Neural crest cell (in vitro differentiated cells): ENCODE measurements at places on chromosomes 13 and 19. TPM values are rescaled to one million over a fixed set of nuclear protein-coding genes. Genes with fewer than 3 reads are reported as not detected.

DNA sequence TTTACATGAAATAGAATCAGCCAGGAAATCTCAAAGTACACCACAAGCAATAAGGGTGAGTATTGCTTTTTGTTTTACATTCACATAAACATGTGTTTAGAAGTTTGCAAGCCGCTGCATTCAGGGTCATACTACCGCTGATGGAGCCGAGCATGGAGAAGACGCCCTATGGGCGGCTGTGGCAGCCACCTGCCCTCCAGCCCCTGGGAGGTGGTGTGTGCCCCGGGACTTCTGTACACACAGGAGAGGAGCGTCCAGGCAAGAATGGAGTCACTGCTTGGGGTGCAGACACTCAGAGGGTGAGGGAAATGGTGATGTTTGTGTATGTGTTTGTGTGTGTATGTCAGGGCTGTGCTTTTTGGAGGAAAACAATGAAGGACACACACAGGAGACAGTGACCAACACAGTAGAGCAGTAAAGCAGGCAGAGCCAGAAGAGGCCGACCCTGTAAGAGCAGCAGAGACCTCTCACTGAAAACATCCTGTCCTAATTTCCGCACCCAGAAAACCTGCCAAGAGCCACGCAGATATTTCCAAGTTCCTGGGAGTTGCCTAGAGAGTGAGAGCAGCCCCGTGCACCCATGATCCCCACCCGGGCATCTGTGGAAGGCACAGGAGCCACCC is 108.1 kb upstream of the GJB6 start:
- no peak for DNase-seq
- H3K27me3 ChIP-seq = no peaks in the 10 kb centered on the region
- no peaks in the 10 kb centered on the region for H3K36me3 ChIP-seq

IL11 gene
- 0.56 and 0.59 TPM in 2 replicates for total RNA-seq

GJB2 gene
- not detected in 2 replicates for total RNA-seq

DNA sequence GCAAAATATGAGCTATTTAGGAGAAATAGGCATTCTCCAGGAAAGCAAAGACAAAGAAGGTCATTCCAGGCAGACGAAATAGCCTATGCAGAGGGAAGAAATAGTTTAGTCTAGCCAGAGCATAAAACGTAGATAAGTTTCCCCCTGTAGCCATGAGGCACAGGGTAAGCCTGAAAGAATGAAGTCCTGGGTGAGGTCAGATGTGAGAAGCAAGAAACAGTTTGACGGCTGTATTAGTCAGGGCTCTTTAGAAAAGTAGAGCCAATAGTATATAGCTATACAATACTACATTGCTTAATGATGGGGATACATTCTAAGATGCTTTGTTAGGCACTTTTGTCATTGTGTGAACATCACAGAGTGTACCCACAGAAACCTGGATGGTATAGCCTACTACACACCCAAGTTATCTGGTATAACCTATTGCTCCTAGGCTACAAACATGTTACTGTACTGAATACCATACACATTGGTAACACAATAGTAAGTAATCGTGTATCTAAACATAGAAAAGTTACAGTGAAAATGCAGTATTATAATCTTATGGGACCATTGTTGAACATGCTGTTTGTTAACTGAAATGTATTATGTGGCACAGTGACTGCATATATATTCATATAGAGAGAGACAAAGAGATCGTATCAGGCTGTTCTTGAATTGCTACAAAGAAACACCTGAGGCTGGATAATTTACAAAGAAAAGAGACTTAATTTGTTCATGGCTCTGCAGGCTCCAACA is 59.3 kb upstream of the WDFY2 start:
- H3K4me3 ChIP-seq = no peak overlapping the region
- no peaks in the 10 kb centered on the region for H3K27me3 ChIP-seq
- DNase-seq = no peak
- H3K27ac ChIP-seq = no peak overlapping the region
- no peaks in the 10 kb centered on the region for H3K36me3 ChIP-seq
- no peaks in the 10 kb centered on the region for H3K4me1 ChIP-seq

SHISA7 gene
- total RNA-seq = 0.54 and 0.59 TPM in 2 replicates

- no peaks in the 10 kb centered on the region for H3K27me3 ChIP-seq
- no peak overlapping the region for H3K27ac ChIP-seq
- H3K4me3 ChIP-seq = no peak overlapping the region
- DNase-seq = no peak
These were observed 223.0 kb downstream of the TSHZ3 start for GRCh38 chr19:31126236-31126635.

GRCh38 chr13:72156760-72157159 is 289.8 kb upstream of the DACH1 start:
- no peaks in the 10 kb centered on the region for H3K36me3 ChIP-seq
- DNase-seq = no peak
- H3K4me1 ChIP-seq = peaks cover 23% of the 10 kb centered on the region
- no peak overlapping the region for H3K4me3 ChIP-seq
- no peak overlapping the region for H3K27ac ChIP-seq

- no peak overlapping the region for H3K27ac ChIP-seq
- DNase-seq = no peak
- H3K4me3 ChIP-seq = peak overlapping the region; percentile 100
- H3K4me1 ChIP-seq = peaks cover 28% of the 10 kb centered on the region
- peaks cover 5% of the 10 kb centered on the region for H3K36me3 ChIP-seq
These were observed 2.1 kb downstream of the SARS2 start for GRCh38 chr19:38928391-38929001.

- H3K27me3 ChIP-seq = no peaks in the 10 kb centered on the region
- H3K4me1 ChIP-seq = peaks cover 36% of the 10 kb centered on the region
- H3K36me3 ChIP-seq = no peaks in the 10 kb centered on the region
- H3K27ac ChIP-seq = no peak overlapping the region
These were observed 220.4 kb upstream of the HTR2A start for GRCh38 chr13:47117268-47117667.

GRCh38 chr19:4115050-4115817 is 8.7 kb downstream of the MAP2K2 start:
- DNase-seq = no peak
- no peaks in the 10 kb centered on the region for H3K27me3 ChIP-seq
- no peak overlapping the region for H3K4me3 ChIP-seq
- no peak overlapping the region for H3K27ac ChIP-seq

RNF225 gene
- total RNA-seq = 1.5 and 1.6 TPM in 2 replicates
